NCI-H1436 treated with DMSO at 0.1 percent for 48 hours (cell line): ENCODE measurements at places on chromosomes 3 and 15.

GRCh38 chr3:127369356-127369935, 81.6 kb upstream of the PRR20G start:
- DNase-seq = no peak

GRCh38 chr15:85832394-85832793, 37.7 kb upstream of the KLHL25 start:
- DNase-seq = no peak

DNA sequence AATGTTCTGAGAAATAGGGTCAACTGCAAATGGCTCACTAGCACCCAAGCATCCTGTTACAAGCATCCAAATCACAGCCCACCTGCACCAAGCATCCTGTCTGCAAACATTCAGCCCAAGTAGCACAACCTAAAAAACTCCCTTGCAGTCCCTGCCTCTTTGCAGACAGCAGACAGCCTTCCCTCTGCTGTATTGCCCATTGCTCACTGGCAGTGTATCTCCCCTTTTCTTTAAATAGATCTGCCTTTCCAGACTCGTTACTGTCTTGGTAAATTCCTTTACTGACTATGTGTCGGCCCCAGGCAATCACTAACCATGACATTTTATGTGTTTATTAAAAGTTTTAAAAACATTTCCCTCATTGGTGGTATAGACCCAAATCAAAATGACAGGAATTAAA, 155.4 kb downstream of the ADAMTSL3 start:
- no peak for DNase-seq

- no peak for DNase-seq
These were observed 1.3 kb downstream of the DNAH1 start for GRCh38 chr3:52317208-52318000.

DNA sequence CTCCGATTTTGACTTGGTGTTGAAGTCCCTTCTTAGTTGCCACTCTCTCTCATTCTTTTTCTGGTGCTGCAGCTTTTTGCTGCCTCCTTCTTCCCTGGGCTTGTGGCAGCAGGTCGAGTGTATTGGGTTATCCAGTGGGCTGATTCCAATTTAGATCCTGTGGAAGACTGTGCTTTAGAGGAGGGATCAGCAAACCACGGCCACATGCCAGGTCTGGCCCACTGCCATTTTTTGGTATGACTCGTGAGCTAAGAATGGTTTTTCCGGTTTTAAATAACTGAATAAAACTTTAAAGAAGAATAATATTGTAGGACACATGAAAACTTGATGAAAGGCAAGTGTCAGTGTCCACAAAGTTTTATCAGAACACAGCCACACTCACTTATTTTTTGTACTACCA, 330.5 kb downstream of the ROBO2 start:
- DNase-seq = no peak

DNA sequence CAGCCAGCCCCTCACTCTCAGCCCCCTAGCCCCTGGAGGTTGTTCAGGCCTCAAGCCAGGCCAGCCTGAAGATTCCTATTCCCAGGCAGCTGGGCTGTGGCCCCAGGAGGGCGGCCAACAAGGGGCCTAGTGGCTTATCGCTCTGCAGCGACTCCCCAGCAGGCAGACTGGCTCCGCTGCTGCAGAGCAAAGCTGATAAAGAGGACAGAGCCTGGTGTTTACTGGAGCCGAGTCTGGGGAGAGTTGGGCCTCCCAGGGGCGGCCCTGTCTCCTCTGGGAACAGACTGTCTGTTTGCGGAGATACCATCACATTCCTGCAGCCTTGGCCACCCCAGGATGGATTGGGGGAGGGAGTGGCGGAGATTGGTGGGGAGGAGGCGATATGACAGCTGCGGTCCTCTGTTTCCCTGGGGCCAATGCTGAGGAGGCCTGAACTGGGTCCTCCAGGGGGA, 22.4 kb upstream of the SMAD6 start:
- no peak for DNase-seq
